ENCODE measurements at places on chromosomes 7 and 10. TPM values are rescaled to one million over a fixed set of nuclear protein-coding genes. Genes with fewer than 3 reads are reported as not detected.

The PTN gene
- 82.6 TPM for polyA plus RNA-seq

The COBL gene
- 5.9 TPM for polyA plus RNA-seq

GRCh38 chr10:93954726-93955363 is 38.9 kb upstream of the PLCE1 start:
- DNase-seq, result no peak

- DNase-seq, result peak; percentile 76
These were observed 73.4 kb upstream of the KCNMA1 start for GRCh38 chr10:77710759-77711682.

Data from left lung (tissue), 14 donors.